ENCODE measurements at places on chromosomes 7 and 10.

DNA sequence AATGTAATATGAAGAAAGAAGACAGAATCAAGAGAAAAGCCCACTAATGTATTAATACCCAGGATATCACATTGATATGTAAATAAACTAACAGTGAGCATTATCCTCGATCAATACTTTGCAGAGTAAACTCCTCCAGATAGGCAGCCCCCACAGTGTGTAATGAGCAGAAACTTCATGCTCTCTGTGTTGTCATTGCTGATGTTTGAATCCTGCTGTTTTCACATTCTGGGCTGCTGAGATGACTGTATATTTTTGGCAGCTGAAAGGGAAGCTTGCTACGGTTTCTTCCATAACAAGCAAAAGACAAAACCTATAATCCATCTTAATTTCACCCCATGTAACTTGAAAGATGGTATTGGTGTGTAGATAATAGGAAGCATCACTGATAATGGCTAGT, 15.3 kb upstream of the THSD7A start:
- no peak for DNase-seq

GRCh38 chr7:95322854-95323253, 1.5 kb downstream of the PON1 start:
- DNase-seq: no peak

DNA sequence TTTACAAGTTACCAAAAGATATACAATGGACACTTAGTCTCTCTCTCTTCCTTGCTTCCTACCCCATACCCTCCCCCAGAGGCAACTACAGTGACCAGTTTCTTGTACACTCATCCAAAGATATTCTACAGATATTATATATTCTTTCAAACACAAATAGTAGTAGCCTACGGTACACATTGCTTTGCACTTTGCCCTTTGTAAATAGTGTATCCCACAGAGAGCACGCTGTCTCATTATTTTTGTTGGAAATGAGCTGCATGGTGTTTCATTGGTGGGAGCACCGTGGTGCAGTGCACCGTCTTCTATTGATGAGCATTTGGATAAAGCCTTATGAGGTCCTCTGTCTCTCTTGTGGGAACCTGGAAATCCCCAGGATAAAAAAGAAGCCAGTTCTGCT, 24.2 kb downstream of the STRA8 start:
- no peak for DNase-seq

DNA sequence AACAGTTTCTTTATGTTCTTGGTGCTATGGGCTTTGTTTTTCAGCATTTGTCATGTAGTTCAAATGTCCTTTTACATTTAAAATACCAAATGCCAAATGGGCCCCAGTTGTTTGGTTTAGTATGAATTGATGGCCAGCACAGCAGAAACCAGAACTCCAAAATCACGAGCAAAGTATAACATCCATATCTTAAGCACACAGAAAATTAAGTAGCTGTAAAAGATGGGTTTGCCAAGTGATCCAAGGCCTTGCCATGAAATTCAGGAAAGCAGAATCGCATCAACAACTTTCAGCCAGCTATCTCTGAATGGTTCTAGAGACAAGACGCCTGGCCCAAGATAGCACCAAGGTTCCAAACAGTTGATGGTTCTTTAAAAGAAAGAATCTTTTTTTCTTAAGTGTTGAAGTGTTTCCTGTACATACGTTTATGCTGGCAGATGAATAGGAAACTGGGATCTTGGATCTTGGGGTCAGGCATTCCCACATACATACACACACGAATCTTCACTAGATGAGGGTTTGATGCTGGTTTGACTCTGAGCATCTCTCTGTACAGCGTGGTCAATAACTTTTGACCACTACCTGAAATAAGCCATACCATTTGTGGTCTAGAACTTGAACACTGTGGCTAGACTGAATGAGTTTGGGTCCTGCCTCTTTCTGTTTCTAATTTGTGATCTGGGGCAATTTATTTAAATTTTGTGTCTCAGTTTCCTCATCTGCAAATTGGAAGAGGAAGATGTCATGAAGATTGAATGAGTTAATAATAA, 711.8 kb downstream of the KCNMA1 start:
- DNase-seq: no peak

- DNase-seq: no peak
These were observed 8.3 kb upstream of the ATP6V1F start for GRCh38 chr7:128854396-128854795.

DNA sequence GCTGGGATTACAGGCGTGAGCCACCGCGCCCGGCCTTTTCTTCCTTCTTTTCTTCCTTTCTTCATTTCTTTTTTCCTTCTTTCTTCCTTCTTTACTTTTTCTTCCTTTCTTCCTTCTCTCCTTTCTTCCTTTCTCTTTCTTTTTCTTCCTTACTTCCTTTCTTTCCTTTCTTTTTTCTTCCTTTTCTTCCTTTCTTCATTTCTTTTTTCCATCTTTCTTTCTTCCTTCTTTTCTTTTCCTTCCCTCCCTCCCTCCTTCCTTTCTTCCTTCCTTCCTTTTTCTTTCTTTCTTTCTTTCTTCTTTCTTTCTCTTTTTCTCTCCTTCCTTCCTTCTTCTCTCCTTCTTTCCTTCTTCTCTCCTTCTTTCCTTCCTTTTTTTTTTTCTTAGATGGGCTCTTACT, 47.0 kb upstream of the CUX1 start:
- no peak for DNase-seq

DNA sequence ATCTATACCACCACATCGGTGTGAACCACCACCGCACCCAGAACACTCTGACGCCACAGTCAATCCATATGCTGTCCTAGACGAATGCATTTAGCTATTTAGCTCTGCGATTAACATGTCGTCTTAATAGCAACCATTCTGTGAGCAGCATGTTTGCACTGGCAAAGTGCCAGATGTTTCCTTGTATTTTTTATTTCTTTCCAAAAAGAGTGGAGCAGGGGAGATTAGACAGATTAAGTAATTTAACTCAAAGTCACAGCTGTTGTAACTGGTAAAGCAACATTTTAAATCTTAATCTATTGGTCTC, 57.0 kb upstream of the ARL4A start:
- DNase-seq: peak; percentile 52

DNA sequence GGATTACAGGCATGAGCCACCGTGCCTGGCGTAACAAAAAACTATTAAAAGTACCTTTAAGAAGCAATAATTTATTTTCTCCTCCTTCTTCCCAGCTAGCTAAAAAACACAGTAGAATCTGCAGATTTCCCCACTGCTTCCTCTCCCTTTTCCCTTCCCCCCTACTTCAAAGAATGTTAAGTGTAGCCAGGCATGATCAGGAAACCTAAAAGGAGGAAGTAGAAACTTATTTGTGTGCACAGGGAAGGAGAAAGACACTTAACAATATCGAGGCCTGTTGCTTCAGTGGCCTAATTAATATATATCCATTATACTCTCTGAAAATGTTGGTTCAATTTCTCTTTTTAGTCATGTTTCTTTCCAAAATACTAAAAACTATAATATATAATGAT, 127.7 kb downstream of the NRBF2 start:
- no peak for DNase-seq

DNA sequence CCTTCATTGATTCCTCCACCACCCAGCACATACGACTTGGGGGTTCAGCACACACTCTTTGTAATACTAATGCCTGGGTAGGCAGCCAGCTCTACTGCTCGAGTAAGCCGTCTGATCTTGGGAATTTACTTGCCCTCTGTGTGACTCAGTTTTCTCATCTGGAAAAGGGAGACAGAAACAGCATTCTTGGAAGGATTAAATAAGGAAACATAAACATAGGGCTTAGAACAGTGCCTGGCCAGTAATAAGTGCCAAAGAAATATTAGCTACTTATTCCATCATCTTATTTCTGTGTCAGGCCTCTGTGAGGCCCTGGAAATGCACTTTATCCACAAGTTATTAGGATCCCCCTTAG, 130.1 kb downstream of the TNS3 start:
- DNase-seq: no peak

DNA sequence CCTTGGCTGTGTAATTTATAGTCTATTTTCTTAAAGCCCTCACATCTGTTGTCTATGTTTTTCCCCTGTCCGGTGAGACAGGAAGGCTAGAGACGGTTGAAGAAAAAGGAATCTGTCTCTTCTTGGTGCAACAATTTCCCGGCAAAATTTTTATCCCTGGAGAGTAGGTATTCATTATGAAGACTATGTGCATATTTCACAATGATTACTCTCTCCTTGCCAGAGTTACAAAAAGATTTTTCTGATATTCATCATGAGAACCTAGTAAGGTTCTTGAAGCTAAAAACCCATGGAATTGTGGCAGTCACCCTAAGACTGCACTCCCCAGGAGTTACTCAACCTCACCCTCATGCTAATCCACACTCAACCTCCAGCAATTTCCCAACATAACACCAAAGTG, 55.0 kb upstream of the GHITM start:
- DNase-seq: no peak

DNA sequence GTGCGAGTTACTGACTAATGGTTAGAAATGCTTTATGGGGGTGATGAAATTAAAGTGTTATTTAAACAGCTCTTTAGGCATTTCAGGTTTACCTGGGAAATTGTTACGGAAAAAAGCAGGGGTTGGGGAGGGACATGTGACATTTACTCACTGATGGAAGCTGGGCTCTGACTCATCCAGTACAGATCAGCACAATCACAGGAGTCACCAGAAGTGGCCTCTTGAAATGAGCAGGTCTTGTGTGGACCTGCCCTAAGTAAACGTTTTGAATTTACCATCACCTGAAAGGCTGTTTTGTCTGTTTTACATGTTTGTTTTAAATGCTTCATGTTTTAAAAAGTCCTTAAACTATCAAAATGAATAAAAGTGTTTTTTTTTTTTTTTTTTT, 2.3 kb downstream of the GLRX3 start:
- DNase-seq: no peak

GRCh38 chr7:100061518-100062193, 12.1 kb downstream of the ZSCAN21 start:
- DNase-seq: no peak

GRCh38 chr10:119379466-119380071, 162.9 kb downstream of the RGS10 start:
- no peak for DNase-seq

GRCh38 chr10:92305133-92306072, 14.4 kb downstream of the MARCHF5 start:
- no peak for DNase-seq

DNA sequence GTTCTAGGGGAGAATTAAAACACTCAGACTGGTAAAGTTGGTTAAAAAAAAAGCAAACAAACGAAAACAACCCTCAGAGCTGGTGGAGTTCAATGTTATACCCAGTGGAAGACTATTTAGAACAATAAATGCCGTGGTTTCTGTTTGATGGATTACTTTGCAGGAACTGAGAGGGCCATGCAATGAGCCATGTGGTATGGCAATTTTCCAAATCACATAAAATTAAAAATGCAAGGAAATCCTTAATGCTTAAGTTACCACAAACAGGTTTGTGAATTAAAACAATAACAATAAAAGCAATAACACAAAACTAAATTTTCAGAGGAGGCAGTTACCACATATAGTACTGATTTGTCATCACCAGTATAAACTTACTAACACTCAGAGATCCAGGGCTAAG, 96.9 kb downstream of the RTKN2 start:
- no peak for DNase-seq

- no peak for DNase-seq
These were observed 97.4 kb downstream of the AVL9 start for GRCh38 chr7:32592701-32593100.

- no peak for DNase-seq
These were observed 1.6 kb downstream of the C1GALT1 start for GRCh38 chr7:7183838-7184463.

DNA sequence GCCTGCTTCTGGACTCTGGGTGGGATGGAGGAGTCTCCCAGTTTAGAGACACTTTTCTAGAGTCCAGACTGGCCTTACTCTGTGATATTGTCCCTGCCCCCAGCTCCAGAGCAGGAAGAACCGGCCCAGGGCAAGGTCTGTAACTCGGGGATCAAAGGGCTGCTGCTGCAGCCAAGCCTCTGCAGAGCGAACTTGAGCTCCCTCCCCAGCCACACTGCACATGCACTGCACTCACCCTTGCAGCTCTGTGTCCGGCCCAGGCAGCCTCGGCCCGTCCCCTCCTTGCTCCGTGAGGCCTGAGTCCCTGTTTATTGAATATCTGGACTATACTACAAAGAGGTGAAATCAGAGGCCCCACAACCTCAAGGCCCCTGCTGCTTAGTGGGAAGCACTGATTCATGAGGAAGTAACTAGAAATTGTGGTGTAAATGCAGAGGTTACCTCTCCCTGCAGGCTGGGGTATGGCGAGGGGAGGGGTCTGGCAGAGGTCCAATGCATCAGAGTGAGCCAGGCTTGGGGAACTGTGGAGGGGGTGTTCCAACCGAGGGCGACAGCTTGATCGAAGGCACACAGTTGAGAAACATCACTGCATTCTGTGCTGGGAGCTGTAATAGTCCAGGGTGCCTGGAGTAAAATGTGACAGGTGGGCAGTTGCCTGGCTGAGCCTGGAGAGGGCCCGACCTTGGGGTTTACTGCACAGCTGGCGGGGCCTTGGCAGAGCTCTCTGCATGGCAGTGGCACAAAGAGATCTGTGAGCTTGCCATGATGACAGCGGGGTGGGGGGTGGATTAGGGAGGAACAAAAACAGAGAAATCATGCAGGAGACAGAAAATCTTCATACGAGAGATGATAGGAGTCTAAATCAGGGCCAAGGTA, 49.1 kb downstream of the AOC1 start:
- no peak for DNase-seq

DNA sequence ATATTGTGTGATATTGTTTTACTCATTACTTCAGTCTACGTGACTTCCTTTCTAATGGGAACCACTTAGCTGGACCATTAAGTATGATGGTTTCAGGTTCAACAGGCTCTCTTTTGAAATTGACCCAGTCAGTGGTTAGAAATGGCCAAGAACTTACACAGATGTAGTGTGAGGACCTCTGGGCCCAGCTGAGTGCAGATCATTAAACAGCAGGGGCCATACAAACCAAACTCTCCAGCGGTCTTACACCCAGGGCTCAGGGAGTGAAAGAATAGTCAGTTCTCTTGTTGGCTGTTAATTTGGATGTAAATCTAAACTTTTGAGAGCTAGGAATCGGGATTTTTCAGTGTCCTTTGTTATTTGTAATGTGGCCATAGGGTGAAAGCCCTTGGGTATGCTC, 107.3 kb downstream of the CELF2 start:
- no peak for DNase-seq

DNA sequence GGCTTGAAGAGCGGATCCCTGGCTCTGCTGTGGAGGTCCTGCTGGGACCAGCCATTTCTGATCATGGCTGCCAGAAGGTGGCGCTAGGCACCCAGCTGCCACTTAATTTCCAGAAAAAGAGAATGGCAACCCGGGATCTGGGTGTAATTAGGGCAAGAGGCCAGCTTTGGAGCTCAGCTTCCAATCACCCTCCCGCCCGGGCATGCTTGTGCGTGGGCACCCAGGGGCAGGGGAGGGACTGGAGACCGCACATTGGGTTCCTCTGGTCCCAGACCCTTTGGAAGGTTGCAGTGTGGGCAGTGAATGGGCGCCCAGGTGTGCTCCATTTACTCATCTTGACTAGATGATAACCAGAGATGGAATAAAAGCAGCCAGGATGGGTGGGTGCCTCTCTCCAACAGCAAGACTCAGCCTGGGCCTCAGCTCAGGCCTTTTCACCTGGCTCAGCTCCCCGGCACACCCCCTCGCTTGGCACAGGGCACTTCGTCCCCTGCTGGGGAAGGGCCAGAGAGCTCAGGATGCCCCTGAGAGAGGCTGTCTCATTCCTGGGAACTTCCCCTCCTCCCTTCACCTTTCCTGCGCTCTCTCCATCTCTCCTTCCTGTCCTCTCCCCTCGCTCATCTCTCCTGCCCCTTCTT, 14.7 kb downstream of the FAM241B start:
- peak; percentile 60 for DNase-seq
